ENCODE measurements at places on chromosomes 3 and 15. TPM values are rescaled to one million over a fixed set of nuclear protein-coding genes. Genes with fewer than 3 reads are reported as not detected.

DNA sequence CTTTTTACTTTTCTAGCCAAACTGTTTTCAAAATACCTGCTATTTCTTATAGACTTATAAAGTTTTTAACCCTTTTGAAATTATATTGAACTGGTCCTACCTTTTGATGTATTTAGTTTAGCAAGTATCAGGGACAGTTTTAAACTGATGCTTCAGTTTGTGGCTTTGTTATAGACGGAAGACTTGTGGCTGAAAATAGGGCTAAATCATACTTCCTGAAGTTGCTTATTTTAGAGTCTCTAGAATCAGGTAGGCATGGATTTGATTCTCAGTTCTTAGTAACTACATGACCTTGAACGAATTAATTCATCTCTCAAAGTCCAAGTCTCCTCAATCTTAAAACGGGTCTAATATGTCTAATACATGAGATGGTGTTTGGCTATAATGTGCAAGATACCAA lies 322.8 kb downstream of the RAP2B start:
- H3K27me3 ChIP-seq: no peaks in the 10 kb centered on the region
- DNase-seq: no peak
- peaks cover 2% of the 10 kb centered on the region for H3K4me1 ChIP-seq
- H3K36me3 ChIP-seq: no peaks in the 10 kb centered on the region

DNA sequence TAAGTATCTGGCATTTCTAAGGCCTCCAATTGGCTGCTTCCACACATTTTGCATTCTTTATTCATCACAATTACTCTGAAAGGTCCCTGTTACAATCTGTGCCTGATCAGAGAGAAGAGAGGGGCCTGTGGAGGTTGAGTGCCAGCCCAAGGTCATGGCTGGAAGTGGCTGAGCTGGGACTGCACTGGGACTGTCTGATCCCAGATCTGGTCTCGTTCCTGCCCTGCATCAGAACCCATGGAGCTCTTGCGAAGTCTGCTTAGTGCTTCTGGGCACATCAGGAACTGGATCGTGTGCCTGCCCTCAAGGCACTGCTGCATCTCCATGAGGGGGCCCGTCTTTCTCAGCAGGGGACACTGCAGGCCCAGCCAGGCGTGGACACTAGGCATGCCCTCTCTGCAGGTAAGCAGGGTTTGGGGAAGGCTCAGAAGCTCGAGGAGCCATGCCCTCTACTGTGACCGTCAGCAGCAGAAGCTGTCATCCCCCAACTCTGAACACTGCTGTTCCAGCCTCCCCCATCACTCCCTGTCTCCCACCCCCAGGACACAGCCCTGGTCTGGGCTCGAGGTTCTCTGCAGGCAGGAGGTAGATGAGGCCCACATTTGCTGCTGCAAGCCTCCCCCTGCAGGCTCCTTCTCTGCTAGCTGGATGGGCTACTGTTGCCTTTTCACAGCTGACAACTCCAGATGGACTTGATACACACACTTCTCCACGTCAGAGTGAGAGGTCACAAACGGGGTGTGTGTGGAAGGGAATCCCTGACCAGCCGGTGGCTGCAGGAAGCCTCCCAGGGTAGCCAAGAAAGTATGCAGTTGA lies 96.5 kb upstream of the PRR23E start:
- peaks cover 7% of the 10 kb centered on the region for H3K27me3 ChIP-seq
- peaks cover 3% of the 10 kb centered on the region for H3K4me1 ChIP-seq
- no peak overlapping the region for H3K27ac ChIP-seq
- no peaks in the 10 kb centered on the region for H3K36me3 ChIP-seq
- no peak for DNase-seq
- no peak overlapping the region for H3K4me3 ChIP-seq

DNA sequence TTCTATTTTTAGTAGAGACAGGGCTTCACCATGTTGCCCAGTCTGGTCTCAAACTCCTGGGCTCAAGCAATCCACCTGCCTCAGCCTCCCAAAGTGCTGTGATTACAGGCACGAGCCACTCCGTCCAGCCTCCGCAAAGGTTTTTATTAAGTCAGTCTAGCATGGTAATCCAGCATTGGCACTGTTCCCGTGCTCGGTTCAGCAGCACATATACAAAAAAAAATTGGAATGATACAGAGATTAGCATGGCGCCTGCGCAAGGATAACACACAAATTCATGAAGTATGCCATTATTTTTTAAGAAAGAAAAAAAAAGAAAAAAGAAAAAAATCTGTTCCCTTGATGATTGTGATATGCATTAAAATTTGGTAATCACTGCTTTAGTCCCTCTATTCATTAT lies 8.5 kb downstream of the CKMT1A start:
- H3K27ac ChIP-seq: no peak overlapping the region
- DNase-seq: no peak
- H3K4me3 ChIP-seq: no peak overlapping the region
- H3K36me3 ChIP-seq: no peaks in the 10 kb centered on the region

DNA sequence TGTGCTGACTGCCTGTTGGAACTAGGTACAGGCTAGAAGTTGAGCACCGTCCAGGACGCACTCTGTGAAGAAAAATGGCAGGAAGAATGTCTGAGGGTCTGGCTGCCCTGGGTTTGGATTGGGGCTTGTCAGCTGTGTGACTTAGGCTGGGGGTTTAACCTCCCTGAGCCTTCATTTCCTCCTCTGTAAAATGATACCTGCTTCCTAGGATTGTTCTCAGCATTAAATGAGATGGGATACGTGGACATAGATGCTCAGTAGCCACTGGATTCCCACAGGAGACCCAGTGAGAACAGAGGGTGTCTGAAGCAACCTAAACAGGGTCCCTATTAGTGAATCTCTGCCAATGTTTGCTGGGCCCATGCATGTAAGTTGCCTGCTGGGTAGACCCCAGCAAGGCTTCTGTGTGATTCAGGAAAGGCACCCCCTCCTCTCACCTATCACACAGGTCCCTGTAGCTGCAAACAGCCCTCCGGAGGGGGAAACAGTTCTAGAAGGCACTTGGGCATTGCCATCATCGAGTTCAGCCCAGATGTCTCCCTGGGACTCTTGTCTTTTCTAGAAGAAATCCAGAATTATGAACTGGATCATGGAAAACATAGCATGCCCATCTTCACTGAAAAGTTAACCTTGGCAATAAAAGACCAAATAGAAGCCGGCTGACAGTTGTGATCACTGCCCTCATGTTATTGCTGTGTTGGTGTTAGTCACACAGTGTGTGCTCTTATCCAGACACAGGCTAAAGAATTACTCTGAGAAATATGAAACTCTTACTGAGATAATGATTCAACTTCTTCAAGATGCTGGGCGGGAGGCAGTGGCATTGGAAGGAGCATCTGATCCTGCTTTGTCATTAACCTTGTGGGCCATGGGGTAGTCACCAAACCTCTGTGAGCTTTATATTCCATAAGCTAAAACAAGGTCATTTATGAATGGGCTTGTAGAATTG lies 64.5 kb downstream of the SMAD6 start:
- H3K4me3 ChIP-seq: no peak overlapping the region
- H3K27me3 ChIP-seq: no peaks in the 10 kb centered on the region
- DNase-seq: no peak
- H3K4me1 ChIP-seq: peaks cover 65% of the 10 kb centered on the region
- no peaks in the 10 kb centered on the region for H3K36me3 ChIP-seq

- peaks cover 47% of the 10 kb centered on the region for H3K4me1 ChIP-seq
- no peaks in the 10 kb centered on the region for H3K36me3 ChIP-seq
- DNase-seq: no peak
- H3K27me3 ChIP-seq: peaks cover 29% of the 10 kb centered on the region
- H3K4me3 ChIP-seq: no peak overlapping the region
- H3K27ac ChIP-seq: no peak overlapping the region
Measured at GRCh38 chr15:60895986-60896385, 333.1 kb downstream of the RORA start.

- H3K27me3 ChIP-seq: no peaks in the 10 kb centered on the region
- peaks cover 24% of the 10 kb centered on the region for H3K36me3 ChIP-seq
- H3K27ac ChIP-seq: no peak overlapping the region
- H3K4me1 ChIP-seq: no peaks in the 10 kb centered on the region
- DNase-seq: no peak
Measured at GRCh38 chr3:155791190-155791589, 14.9 kb downstream of the C3orf33 start.

DNA sequence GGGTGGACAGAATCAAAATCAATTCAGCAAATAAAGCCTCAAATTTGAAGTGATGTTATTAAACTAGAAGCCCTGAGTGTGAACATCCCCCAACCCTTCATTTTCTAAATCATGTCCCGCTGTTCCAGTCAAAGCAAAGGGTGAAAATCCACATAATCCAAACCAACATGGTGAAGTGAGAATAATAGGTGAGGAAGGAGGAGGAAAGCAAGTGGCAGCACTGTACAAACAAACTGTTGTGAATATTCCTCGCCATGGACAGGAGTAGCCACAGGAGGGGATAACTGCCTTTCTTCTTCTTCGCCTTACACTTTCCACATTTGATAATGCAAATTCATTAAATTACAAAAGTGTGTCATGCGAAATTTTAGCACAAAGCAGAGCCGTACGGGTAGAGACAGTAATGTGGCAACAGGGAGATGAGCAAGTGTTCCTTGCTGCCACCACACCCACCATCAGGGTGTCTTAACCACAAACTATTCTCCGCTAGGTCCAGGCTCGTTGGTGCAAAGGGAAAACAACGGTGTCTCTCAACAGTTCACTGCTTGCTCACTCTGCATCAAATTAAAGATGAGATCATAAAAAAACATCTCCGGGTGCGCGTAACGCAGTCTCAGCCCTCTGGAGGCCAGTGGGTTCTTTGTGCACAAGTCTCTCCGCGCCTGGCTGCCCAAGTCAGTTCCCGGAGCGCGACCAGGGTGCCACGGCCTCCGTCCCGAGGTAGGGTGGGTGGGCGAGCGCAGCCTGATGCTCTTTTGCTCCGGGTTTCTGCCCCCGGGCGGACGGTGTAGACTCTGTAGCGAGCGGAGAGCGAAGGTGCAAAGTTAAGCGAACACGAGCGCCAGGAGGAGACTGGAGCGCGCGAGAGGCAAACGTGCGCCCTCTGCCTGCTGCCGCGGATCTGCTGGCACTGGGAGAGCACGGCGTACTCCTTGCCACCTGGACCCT lies 6.7 kb downstream of the EPHA3 start:
- H3K36me3 ChIP-seq: no peaks in the 10 kb centered on the region
- DNase-seq: peak; percentile 72
- peaks cover 14% of the 10 kb centered on the region for H3K4me1 ChIP-seq
- peak overlapping the region; percentile 88 for H3K27ac ChIP-seq
- peak overlapping the region; percentile 90 for H3K4me3 ChIP-seq

DNA sequence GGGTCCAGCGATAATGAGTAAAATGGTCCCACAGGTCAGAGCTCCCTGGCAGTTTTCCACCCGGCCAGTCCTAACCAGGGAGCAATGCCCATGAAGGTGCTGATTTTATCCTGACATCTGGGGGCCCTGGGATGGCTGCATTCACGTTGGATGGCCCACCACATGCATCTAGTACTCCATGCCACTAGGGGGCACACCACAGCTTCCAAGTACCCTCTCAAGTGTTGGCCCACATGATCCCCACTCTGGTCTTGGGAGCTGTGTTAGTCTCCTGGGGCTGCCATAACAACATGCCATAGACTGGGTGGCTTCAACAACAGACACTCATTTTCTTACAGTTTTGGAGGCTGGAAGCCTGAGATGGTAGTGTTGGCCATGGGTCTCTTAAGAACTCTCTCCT lies 225.5 kb downstream of the SLCO3A1 start:
- no peaks in the 10 kb centered on the region for H3K4me1 ChIP-seq
- H3K27me3 ChIP-seq: peaks cover 23% of the 10 kb centered on the region
- no peak for DNase-seq
- H3K36me3 ChIP-seq: no peaks in the 10 kb centered on the region
- no peak overlapping the region for H3K4me3 ChIP-seq

GRCh38 chr3:54146506-54147239 lies 24.3 kb downstream of the CACNA2D3 start:
- H3K36me3 ChIP-seq: no peaks in the 10 kb centered on the region
- peak; percentile 56 for DNase-seq
- H3K4me3 ChIP-seq: no peak overlapping the region
- no peaks in the 10 kb centered on the region for H3K4me1 ChIP-seq
- no peak overlapping the region for H3K27ac ChIP-seq

GRCh38 chr15:23446215-23447106 lies 582 bp downstream of the GOLGA6L2 start:
- peaks cover 4% of the 10 kb centered on the region for H3K27me3 ChIP-seq
- no peaks in the 10 kb centered on the region for H3K4me1 ChIP-seq
- no peak for DNase-seq
- no peaks in the 10 kb centered on the region for H3K36me3 ChIP-seq
- no peak overlapping the region for H3K27ac ChIP-seq
- H3K4me3 ChIP-seq: no peak overlapping the region

DNA sequence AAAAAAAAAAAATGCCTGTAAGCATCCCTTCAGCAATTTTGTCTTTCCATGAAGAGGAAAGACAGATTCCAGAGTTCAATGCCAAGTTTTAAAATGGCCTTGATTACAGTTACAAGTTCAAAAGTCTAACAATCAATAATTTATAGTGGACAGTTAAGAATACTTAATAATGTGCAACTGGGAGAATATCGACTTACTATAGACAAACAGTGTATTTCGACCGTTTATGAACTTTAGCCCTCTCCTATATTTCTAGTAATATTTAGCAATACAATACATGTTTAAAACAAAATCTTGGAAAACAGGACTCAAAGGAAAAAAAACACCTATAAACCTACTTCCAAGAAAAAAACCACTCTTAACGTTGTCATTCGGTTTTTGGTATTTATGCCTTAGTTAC lies 1.5 kb downstream of the PBRM1 start:
- no peak for DNase-seq
- H3K27ac ChIP-seq: peak overlapping the region; percentile 97
- peak overlapping the region; percentile 90 for H3K4me3 ChIP-seq
- H3K36me3 ChIP-seq: peaks cover 13% of the 10 kb centered on the region
- no peaks in the 10 kb centered on the region for H3K27me3 ChIP-seq
- peaks cover 40% of the 10 kb centered on the region for H3K4me1 ChIP-seq

GRCh38 chr15:74180881-74181602 lies 7.5 kb downstream of the ISLR start:
- H3K4me3 ChIP-seq: no peak overlapping the region

DNA sequence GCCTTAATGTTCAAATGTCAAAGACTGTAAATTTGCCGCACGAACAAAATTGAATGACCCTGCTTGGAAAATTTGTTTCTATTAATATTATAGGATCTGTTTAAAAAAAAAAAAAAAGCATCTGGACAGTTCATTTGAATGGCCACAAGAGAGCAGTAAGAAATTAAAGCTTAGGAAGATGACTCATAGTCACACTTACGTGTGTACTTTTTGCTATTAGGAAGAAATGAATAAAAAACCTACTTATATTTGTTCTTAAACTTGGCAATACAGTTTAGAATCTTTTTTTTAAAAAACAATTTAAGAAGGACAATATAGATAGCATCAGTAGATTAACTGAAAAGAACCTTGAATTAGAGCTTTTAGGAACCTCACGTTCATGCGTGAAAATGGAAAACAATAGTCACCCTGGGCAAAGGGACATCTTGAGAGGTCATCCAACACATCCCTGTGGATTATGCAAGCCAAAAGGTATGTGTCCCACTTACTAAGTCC lies 621.8 kb downstream of the MECOM start:
- DNase-seq: no peak
- H3K4me1 ChIP-seq: no peaks in the 10 kb centered on the region
- H3K27ac ChIP-seq: no peak overlapping the region
- no peak overlapping the region for H3K4me3 ChIP-seq
- H3K27me3 ChIP-seq: no peaks in the 10 kb centered on the region

- H3K27me3 ChIP-seq: no peaks in the 10 kb centered on the region
Measured at GRCh38 chr15:49279521-49280456, 109.7 kb downstream of the GALK2 start.

Gene DLEC1
- total RNA-seq: 1.3 TPM

Gene RHCG
- not detected for total RNA-seq

Gene MYEF2
- 126 TPM for total RNA-seq

Gene COLQ
- total RNA-seq: 9.2 TPM

Gene FEZF2
- not detected for total RNA-seq

Gene HRH1
- not detected for total RNA-seq

Gene HTR3E
- not detected for total RNA-seq

Gene FAM107A
- total RNA-seq: not detected

Gene FMN1
- 0.41 TPM for total RNA-seq

Gene TTLL3
- 59.6 TPM for total RNA-seq

Gene NR2E3
- not detected for total RNA-seq
